ENCODE measurements at places on chromosomes 1 and 21.

DNA sequence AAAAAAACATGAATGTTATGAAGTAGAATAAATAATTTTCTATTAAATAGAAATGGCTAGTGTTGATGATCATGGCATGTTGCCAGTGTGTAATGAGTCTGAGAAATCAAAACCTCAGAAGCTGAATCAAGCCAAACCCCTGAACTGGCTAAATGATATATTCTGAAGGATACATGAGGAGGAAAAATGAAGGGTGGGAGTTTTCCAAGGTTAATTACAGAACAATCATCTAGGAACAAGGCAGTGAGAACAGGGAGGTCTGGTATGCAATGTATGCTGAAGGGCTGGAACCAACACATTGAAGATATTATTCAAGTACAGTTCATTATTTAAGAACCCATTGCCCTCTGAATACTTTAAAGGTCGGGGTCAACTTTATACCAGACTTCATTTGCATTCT, 309.1 kb upstream of the NRIP1 start:
- no peak for DNase-seq

DNA sequence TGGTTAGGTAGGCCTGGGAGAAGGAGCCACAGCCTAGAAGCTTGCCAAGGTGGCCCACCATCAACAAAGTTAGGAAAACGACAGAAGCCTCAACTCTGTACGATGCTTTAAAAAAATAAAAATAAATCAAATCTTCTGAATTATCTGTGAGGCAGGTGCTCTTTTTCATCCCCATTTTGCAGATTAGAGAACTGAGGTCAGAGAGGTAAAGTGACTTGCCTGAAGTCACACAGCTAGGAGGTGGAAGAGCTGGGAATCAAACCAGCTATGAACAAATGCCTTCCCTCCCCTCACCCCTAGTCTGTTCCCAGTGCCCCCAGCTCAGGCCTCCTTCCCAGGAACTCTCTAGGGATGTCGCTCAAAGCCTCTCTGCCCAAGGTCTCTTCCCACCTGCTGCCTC, 30.4 kb downstream of the EPHA2 start:
- no peak for DNase-seq

GRCh38 chr1:3889936-3890335, 10.1 kb downstream of the C1orf174 start:
- no peak for DNase-seq

GRCh38 chr1:101520302-101520701, 283.5 kb downstream of the S1PR1 start:
- no peak for DNase-seq

DNA sequence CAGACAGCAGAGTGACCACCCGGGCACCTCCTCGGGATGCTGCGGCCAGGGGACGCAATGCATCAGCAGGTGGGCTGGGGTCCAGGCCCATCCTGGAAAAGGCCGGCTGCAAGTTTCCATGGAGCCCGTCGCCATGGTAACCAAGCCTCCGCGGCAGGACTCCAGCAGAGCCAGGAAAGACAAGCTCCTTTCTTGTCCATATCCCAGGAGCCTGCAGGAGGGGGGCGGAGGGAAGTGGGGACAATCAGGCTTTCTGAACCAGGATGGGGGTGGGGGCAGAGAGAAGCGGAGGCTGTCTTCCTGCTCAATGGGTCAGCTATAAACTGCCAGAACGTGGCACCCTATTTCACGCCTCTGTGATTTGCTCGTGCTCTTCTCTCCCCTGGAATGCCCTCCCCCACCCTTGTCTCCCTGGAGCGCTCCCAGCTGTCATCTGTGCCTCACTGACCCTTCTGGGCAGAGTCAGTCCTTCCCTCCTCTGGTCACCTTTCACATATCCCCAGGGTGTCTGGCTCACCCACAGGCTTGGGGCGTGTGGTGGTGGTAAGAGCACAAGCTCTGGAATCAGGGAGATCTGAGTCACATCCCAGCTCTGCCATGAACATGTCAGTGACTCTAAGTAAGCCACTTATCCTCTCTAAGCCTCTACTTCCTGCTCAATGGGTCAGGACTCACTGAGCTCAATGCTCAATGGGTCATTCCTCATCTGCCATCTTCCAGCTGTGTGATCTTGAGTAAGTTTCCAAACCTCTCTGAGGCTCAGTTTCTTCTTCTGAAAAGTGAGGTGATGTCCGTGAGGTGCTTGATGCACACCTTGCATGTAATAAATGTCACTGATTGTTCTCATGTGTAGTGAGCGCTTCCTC, 58.9 kb upstream of the LAPTM5 start:
- DNase-seq: no peak

GRCh38 chr1:51346086-51346942, 16.0 kb upstream of the TTC39A start:
- DNase-seq: no peak

DNA sequence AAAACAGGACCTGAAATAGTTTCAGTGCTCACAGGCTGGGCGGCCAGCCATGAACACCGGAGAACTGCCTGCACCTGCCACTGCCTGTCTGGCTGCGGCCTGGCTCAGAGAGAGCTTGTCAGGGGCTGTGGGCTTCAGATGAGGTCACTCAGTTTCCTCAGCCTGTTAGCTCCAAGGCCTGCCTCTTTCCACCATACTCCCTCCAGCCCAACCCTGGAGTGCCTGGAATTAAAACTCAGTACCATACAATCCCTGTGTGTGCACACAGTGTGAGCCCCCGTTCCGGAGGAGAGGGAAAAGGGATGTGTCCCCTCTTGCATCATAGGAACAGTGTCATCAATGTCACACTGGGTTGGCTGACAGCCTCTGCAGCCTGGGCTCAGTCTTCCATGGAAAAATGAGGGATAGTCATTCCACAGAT, 16.2 kb downstream of the CACNA1S start:
- DNase-seq: no peak

GRCh38 chr1:245996811-245997210, 510.3 kb downstream of the SMYD3 start:
- DNase-seq: no peak

GRCh38 chr1:2046953-2047748, 3.1 kb upstream of the PRKCZ start:
- no peak for DNase-seq

DNA sequence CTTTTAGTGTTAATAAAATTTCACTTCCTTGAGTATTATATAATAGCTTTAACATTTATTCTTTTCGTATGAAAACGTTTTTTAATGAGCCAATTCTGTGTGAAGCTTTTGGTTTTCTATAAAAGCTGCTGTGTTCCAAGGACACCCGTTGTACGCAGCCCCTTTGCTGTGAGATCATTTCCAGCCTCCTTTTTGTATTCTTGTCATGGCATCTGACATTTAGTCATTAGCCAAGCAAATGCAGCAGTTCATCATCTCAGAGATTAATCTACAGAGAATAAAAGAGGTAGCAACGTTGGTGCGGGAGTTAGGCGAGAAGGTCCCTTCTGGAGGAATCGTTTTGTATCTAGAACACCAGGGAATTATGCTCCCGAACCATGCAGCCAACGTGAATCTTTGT, 1.3 kb upstream of the UMODL1 start:
- no peak for DNase-seq

GRCh38 chr1:62230718-62231117, 36.1 kb downstream of the L1TD1 start:
- DNase-seq: no peak

- no peak for DNase-seq
Measured at GRCh38 chr1:96418969-96419368, 302.6 kb upstream of the PTBP2 start.

GRCh38 chr1:154348429-154349076, 23.2 kb downstream of the ATP8B2 start:
- no peak for DNase-seq

DNA sequence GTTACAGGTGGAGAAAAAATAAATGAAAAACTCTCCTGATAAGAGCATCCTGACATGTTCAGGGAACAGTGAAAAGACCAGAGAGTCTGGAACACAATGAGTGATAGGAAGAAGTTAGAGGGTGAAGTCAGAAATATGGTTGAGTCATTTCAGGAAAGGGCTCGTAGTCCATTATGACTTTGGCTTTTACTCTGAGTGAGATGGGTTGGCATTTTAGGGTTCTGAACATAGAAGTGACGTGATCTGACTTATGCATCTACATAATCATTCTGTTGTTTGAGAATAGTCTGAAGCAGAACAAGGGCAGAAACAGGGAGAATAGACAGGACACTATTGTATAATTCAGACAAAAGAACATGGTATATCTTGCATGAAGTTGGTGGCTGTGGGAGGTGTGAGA, 5.8 kb downstream of the HMCN1 start:
- DNase-seq: no peak

- no peak for DNase-seq
Measured at GRCh38 chr1:64928325-64928724, 38.0 kb downstream of the JAK1 start.

DNA sequence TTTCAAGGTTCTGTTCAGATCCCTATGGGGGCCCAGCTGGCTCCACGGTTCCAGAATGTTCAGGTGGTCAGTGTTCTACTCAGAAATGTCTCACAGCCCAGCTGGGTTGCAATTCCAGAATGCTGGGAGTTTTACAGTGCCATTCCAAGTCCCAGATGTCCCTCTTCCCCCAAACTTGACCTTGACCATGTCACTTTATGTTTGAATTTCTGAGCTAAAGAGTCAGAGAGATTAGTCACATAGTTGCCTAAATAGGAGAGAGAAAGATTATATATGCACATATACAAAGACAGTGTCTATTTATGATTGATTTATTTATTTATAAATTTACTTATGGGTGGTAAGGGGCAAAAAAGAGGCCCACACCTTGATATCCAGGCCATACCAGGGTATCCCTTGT, 2.5 kb downstream of the GPR3 start:
- no peak for DNase-seq

- no peak for DNase-seq
Measured at GRCh38 chr1:60502506-60502905, 428.9 kb upstream of the C1orf87 start.

GRCh38 chr1:230348386-230349019, 77.6 kb downstream of the PGBD5 start:
- no peak for DNase-seq

GRCh38 chr1:85297855-85298629, 21.6 kb upstream of the BCL10 start:
- no peak for DNase-seq

DNA sequence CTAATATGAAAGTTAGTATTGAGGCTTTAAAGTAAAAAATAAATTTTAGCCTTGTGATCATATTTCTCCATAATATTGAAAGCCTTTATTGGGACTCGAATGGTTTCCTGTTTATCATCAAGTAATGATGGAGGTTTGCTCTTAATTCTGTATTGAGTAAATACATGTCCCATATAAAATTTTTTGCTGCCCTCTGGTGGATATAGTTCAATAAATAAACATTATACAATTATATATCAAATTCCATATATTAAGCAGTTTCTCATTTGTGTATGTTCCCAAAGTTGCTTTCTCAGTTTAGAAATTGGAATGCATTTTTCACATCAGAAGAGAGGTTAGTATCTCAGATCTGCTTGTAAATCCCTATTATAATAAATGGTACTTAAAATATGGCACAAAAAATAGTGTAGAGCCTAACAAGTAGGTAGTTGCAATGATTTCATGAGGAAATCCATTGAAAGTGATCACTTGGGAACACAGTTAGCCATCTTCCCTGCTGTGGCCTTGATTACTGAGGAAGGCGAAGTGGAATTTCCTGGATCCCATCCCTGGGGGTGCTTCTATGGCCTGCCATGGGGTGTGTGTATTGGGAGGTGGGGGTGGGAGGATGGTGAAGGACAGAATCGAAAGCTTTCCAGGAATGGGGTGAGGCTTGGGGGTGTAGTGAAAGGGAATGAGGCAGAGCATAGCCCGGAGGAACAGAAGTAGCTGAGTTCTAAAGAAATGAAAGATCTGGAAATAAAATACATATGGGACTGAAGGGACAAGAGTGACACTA, 84.1 kb upstream of the C21orf91 start:
- DNase-seq: no peak

- DNase-seq: no peak
Measured at GRCh38 chr1:32743380-32744070, 41.0 kb upstream of the SYNC start.

GRCh38 chr1:31583995-31584868, 7.9 kb downstream of the TINAGL1 start:
- no peak for DNase-seq

Measured in activated T-helper 1 cell treated with anti-CD3 and anti-CD28 coated beads, Interleukin-2, amount 50 U/mL, for 16 hours (primary cell).